ENCODE measurements at places on chromosomes 13 and 19. TPM values are rescaled to one million over a fixed set of nuclear protein-coding genes. Genes with fewer than 3 reads are reported as not detected.
A peak's percentile ranks its signal among the peaks of the same experiment; 100 is the strongest.

DNA sequence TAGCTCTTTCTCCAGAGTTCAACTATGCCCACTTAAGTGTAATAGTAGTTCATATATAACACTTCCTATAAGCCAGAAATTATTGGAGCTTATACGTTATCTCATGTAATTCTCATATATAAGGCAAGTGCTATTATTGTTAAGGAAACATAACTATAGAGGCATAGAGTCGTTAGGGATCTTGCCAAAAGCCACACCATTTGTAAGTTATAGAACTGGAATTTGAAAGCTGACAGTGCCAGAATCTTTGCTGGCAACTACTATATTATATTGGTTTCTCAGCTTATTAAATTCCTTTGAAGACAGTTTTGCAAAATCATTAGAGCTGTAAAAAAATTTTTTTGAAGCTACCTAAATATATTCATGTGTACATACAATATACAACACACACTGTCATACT is 51.0 kb upstream of the MBNL2 start:
- no peak for DNase-seq

GRCh38 chr13:86569119-86569518 is 769.9 kb upstream of the SLITRK6 start:
- DNase-seq, result no peak

GRCh38 chr13:77521194-77521593 is 14.3 kb upstream of the SCEL start:
- DNase-seq, result no peak

- no peak for DNase-seq
Observed at GRCh38 chr13:43170506-43170905, 147.1 kb downstream of the DNAJC15 start.

DNA sequence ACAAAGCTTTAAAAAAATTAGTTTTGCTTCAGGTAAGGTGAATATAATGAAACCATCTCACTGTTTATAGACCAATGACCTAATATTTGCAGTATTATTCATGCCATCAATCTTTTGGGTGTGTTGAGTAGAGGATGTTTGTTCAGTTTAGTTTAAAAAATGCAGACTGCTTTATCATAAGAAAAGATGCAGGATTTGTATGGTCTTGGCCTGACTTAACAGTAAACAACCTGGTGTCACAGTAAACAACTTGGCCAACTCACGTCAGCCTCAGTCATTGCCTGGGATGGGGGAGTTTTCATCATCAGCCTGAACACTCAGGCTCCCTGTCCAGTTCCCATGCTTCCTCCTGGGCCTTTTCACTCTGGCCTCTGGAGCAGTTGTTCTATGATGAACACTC is 55.1 kb downstream of the LMO7 start:
- no peak for DNase-seq

GRCh38 chr19:6737873-6738786 is 750 bp upstream of the GPR108 start:
- peak; percentile 93 for DNase-seq

DNA sequence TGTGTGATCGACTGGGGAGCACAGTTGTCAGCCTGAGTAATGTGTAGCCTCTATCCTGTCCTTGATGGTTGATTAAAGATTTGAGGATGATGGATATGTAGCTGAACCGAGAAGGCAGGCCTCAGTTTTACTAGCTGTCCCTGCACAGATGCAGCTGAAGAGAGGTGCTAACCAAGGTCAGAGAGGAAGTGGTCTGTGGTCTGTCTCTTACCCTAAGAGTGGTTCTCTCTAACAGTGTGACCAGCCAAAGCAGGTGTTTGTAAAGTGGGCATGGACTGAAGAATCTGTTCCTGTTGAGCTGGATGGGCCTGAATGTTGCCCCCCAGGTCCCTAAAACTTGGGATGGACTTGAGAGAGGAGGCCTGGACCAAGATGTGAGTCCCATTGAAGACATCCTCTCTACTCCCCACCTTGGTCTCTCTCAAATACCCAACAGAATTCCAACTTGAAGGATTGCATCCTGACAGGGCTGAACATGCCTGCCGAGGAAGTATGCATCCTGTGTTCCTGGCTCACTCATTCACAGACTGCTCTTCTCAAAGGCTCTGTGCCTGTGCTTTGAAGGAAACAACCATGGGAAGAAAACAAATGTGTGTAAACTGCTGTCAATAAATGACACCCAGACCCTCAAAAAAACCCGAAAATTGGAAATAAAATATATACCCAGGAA is 223.8 kb downstream of the MAB21L1 start:
- DNase-seq, result no peak

- DNase-seq, result no peak
Observed at GRCh38 chr19:19179548-19180441, 9.7 kb upstream of the MEF2B start.

DNA sequence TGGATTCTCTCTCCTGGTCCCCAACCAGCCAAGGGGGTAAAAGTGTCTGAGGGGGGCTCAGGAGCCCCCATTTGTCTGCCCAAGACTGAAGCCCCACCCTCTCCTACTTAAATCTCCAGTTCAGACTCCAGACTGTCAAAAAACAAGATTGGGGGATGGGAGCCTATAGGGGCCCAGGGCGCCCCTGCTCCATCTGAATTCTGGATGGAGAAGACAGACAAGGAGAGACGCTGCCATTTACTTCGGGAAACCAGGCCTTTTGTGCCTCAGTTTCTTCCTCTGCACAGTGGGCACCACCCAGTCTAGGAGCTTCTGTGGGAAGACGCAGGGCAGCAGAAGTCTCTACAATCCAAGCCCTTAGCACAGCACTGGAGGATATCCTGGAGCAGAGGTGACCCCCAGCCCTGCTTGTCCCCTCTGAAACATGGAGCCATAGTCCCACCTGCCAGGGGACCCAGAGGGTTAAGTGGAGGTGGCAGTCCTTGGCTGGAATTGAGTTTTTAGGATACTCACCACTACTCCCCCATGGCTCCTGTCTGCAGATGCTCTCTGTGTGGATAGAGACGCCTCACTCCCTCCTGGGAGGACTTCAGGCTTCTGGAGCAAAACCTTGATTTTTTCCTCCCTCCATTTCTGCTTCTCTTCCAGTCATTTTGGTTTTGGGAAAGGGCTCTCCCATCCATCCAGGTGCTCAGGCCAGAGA is 1.7 kb upstream of the CRLF1 start:
- DNase-seq, result no peak

DNA sequence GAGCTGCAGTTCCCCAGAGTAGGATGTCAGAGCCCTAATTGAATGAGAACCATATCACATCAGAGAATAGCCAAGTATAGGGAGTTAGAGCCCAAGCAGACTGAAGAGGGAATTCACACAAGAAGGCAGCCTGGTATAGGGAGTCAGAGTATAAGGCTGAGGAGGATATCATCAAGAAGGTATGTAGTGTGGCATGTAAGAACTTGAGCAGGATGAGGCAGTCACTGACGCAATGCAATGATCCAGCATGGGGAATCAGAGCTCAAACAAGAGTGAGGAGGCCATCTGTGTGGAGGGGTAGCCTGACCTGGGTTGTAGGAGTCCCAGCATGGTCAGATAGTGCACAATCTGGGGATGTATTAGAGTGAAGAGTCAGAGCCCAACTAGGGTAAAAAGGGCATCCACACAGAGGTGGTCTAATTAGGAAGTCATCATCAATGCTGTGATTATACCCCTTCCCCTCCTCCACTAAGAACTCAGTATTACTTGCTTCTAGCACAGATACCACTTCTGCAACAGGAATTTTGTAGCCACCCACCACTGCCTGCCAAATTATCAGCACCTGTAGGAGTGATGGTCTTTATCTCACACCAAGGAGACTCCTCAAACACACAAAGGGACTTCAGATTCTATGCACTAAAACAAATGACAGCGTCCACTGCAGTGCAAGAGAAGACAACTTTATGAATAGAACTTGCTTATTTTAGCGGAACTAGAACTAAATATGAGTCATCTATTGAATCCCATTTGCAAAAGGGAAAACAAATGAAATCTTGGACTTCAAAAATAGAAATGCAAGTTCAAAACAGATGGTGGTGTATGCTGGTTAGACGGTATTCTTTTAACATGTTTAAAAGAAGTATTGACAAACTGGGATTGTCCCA is 107.2 kb downstream of the FNDC3A start:
- no peak for DNase-seq

DNA sequence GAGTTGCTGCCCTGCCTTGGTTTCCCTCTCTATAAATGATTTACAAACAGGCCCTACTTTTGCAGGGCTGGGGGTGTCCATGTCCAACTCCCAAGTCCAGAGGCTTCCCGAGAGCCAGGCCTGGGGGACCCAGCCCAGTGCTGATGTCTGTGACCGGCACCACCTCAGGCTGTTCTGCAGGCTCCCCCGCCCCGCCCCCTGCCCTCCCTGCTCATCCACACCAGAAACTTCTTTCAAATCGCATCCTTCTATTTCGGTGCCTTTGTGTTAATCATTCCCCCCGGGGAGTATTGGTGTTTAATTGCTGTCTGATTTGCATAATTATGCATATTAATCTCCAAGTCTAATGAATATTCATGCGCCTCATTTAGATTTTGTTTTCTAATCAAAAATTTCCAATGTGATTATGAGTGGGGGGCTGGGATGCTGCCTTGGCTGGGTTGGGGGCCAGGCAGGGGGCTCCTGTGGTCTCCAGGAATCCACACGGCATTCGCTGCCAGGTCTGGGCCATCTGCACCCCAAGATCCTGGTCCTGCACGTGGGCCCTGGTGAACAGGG is 19.1 kb downstream of the TCF3 start:
- DNase-seq, result no peak

GRCh38 chr13:93226623-93227279 is at the start of gene GPC6:
Gene GPC6 (plus strand): TSS chr13:93226807.
- DNase-seq, result no peak

GRCh38 chr13:113096745-113097305 is 8.8 kb upstream of the F7 start:
- no peak for DNase-seq

DNA sequence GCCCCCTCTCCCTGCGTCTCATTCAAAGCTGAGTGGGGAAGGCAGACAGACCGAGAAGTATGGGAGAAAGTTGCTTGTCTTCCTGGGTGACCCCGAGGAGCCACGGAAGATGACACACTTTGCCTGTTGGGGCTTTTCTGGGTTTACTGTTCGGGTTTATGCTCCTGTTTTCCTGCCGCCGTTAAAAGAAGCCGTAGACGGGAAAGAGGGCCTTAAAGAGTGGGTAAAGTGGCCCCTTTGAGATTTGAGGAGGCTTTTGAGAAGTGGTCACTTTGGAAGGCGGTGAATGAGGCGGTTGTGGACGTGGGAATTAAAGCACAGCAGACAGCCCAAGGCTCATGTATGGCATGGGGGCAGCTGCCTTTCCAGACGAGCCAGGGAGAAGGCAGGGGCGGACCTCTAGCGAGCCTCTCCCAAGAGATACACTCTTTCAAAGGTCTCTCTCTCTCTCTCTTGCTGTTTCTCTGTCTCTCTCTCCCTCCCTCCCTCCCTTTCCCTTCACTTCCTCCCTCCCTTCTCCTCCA is 493 bp upstream of the LHFPL6 start:
- no peak for DNase-seq

DNA sequence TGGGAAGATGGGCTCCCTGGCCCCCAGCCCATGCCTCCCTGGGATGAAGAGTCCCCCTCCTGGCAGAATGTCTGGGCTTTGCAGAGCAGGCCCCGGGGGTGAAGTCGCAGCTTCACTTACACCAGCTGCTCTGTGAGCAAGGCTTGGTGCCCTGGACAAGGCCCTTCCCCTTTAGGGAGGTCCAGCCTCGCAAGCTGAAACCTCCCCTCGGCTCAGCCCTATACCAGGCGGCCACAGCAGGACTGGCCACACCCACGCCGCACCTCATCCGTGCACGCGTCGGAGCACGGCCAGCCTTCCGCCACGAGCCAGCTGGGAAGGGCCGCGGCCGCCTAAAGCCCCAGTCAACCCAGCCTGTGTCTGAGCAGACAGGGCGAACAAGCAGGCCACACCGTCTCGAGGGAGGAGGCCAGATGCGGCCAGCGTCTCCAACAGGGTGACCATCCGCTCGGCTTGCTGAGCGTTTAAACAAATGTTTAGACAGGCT is 83.2 kb upstream of the MCF2L start:
- no peak for DNase-seq

GRCh38 chr19:33803383-33803782 is 6.7 kb downstream of the KCTD15 start:
- DNase-seq, result no peak

- DNase-seq, result no peak
Observed at GRCh38 chr13:43260999-43261398, 237.6 kb downstream of the DNAJC15 start.

WIZ gene
- 30.8 TPM for total RNA-seq

C13orf42 gene
- total RNA-seq, result not detected

HPN gene
- not detected for total RNA-seq

FSD1 gene
- total RNA-seq, result 24.7 TPM

PNMA8C gene
- not detected for total RNA-seq

ZNF285 gene
- total RNA-seq, result 1.2 TPM

COL5A3 gene
- 0.09 TPM for total RNA-seq

SF3A2 gene
- 167 TPM for total RNA-seq

CCNA1 gene
- 4.3 TPM for total RNA-seq

LGALS13 gene
- not detected for total RNA-seq

CYP4F2 gene
- not detected for total RNA-seq

ERCC5 gene
- total RNA-seq, result 75.8 TPM

SHD gene
- not detected for total RNA-seq

ZNF296 gene
- total RNA-seq, result 5.3 TPM

BRCA2 gene
- 37.8 TPM for total RNA-seq

All from activated CD8-positive, alpha-beta memory T cell treated with anti-CD3 and anti-CD28 coated beads, Interleukin-2, amount 10 ng/mL, durations not matched to agents 7 days and 5 days (primary cell).